Activated CD4-positive, alpha-beta T cell treated with anti-CD3 and anti-CD28 coated beads, Interleukin-2, amount 50 U/mL, for 24 hours (primary cell): ENCODE measurements at places on chromosomes 16 and 17.

DNA sequence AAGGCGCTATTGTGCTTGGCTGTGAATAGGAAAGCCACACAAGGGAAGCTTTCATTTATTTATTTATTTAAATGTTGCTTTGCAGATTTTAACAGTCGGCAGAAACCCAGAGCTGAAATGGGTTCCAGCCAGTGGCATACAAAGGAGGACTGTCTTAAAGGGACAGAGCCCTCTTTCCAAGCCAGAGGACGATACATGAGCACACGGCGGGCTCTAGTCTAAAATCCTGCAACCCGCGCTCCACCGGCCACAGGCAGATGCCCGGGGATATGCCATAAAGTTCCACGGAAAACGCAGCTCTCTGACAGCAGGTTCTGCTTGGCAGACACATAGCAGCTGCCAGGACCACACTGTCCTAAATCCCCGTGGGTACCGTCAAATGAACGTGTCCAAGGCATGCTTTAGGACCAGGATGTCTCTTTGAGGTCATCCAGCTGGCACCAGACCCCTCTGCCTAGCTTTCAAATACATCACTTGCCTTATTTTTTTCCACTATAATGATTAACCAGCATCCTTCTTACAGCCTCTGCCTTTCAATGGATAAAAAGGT lies 64.6 kb downstream of the CYTH1 start:
- no peak for DNase-seq

DNA sequence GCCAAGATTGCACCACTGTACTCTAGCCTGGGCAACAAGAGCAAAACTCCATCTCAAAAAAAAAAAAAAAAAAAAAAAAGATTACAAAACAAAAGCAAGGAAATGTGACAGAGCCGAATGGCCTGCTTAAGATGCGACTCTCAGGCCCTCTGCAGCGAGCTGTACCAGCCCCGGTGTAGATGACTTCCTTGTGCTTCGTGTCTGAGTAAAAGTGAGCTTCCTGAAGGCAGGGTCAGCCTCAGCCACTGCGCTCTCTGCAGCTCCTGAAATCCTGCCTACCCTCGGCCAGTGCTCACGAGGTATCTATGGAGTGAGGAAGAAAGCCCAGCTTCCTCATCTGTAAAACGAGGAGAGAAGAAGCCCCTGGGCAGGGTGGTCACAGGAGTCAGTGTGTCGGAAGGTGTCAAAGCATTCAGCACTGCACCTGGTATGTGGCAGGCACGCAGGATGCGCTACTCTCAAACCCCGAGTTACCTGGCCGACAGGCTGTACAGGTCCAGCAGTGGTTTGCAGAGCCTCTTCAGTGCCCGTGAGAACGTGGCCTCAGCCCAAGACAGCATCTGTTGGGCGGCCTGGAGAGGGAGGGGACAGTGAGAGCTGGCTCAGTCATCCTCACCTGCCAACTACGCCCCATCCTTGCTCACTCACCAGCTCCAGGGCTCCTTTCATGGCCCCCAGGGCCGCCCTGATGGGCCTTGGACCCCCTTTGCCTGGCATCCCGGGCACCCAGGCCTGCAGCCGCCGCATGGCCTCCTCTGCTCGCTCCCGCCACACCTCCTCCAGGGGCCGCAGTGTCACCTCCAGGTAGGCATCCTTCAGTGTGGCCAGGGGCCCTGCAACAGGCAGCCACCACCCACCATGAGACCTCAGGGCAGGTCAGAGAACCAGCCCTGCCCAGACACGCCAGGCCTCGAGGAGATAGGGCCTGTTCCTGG lies 44.6 kb downstream of the RMI2 start:
- DNase-seq, result no peak

- DNase-seq, result no peak
These were observed 18.2 kb upstream of the RASL10B start for GRCh38 chr17:35713069-35713728.

DNA sequence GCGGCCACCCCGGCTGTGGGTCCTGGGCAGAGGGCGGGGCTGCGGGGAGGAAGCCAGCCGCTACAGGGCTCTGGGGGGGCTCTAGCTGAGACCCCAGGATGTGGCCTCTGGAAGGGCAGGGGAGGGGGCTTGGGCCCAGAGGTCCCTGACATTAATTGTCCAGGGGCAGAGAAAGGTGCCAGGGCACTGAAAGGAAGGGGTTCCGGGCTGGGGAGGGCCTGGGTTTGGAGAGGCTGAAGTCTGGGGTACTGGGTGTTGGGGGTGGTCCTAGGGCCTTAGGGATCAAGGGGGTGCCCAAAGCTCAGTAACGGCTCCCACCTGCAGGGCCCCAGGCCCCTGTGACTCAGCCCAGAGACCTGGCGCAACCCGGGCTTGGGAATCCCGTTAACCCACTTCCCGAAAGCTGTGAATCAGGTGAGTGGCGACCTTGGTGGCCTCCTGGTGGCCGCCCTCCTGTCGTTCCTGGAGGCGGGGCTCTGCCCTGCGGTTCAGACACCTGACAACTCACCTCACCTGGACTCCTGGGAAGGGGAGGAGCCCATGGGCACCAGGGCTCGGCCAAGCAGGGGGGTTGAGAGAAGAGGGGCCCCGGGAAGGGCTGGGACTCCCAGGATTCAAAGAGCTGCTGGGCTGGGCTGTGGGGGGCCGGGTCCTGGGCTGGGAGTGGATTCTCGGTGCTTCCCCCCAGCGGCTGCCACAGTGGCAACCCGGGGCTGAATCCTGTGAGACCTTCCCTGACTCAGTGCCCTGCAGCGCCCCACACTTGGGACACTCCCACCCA lies 465 bp upstream of the PRSS22 start:
- no peak for DNase-seq

DNA sequence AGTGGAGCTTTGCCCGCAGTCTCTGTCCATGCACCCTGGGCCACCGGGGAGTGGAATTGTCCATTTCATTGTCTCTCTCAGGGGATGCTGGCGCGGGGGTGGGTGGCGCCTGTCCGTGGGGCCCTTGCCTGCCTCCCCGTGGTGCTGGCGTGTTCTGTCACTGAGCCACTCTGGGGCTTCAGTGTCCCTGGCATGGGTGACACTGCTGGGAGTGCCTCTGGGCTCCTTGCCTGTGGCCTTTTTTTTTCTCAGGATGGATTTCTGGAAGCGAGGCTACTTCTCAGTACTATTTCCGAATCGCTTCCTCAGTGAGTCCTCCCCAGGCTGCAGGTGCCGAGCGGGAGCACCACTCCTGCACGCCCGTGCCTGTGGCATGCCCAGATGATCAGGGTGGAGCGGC lies 55.0 kb downstream of the PDPK1 start:
- DNase-seq, result no peak
